ENCODE measurements at places on chromosomes 11 and 22.
A peak's percentile ranks its signal among the peaks of the same experiment; 100 is the strongest.

GRCh38 chr11:30914143-30914762, 328.1 kb upstream of the MPPED2 start:
- DNase-seq = peak; percentile 25

DNA sequence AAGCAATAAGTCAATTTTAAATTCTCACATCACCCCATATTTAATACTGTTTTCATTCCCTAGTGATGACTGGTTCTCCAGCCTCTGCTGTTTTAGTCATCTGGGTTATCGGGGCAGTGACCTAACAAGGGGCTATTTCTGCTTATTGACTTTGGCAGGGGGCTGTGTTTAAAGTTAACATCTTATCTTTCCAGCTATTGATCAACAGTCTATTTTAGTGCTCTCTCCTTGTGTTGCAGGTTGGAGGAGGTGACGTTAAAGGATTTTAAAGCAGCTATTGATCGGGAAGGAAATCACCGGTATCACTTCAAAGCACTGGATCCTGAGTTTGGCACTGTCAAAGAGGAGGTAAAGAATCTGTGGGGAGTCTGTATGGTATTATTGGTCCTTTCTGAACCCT, 7.7 kb upstream of the DLAT start:
- no peak for DNase-seq

DNA sequence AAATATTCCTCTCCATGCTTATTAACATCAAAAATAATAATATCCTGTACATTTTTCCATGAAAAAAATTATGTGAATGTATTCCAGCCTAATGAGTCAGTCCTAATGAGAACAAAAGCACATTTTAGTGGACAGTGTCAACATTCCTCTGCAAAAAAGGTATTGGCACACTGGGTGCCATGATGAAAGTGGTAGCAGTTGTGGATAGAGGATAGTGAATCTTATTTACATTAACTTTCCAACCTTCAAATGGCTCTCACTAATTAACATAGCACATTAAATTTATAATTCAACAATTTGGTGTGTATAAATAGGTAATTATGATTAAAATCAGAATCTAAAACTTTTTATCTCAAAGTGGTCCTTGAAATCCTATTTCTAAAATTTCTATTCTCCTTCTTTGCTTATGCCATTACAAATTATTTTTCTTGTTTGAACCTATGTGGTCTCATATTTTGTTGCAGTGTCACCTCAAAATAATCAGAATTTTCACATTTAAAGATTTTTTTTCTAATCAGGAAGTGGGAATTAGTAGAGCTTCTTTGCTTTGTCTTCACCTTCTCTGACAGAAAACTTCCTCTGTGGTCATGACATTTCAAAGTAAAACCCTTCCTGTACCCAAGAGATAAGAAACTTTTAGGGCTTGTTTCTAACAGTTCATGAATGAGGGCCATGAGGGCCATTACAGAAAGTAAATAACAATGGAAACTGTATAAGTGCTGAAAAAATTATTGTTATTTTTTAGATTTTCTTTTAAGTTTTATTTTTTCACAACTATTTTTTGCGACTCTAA, 18.7 kb downstream of the SOX6 start:
- no peak for DNase-seq

- DNase-seq = no peak
Observed at GRCh38 chr11:119619665-119620064, 109.3 kb downstream of the NECTIN1 start.

- no peak for DNase-seq
Observed at GRCh38 chr22:30665786-30666185, 1.9 kb downstream of the DUSP18 start.

DNA sequence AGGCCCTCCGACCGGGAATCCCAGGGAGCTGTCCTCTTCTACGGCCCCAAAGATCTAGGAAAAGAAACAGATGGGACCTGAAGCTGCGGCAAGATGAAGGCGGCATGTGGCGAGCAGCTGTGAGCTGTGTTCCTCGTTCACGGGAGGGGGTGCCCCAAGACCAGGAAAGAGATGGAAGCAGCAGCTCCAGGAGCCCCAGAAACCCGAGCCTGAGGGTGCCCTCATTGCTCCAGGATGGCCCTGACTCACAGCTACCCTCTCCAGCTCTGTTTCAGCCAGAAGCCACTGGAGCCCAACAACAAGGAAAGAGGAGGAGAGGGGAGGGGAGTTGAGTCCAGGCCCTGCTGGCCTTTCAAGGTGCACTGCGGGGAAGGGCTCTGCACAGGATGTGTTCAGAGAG, 23.7 kb upstream of the NAP1L4 start:
- no peak for DNase-seq

DNA sequence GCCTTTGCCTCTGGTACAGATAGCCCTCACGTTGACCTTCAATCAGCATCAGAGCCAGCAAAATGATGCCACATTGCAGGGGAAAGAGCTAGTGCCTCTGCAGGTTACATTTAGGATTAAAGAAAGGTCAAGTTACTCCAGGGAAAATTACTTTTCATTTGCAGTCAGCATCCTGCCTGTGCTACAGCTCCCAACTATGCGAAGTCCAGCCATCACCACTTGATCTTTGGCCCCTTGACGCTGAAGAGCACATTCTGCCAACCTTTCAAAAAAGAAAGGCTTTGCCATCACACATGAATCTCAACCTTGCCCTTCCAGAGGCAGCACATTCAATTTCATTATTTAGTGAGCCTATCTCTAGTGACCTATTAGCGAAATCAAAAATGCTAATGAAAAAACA, 11.3 kb downstream of the FJX1 start:
- DNase-seq = no peak

DNA sequence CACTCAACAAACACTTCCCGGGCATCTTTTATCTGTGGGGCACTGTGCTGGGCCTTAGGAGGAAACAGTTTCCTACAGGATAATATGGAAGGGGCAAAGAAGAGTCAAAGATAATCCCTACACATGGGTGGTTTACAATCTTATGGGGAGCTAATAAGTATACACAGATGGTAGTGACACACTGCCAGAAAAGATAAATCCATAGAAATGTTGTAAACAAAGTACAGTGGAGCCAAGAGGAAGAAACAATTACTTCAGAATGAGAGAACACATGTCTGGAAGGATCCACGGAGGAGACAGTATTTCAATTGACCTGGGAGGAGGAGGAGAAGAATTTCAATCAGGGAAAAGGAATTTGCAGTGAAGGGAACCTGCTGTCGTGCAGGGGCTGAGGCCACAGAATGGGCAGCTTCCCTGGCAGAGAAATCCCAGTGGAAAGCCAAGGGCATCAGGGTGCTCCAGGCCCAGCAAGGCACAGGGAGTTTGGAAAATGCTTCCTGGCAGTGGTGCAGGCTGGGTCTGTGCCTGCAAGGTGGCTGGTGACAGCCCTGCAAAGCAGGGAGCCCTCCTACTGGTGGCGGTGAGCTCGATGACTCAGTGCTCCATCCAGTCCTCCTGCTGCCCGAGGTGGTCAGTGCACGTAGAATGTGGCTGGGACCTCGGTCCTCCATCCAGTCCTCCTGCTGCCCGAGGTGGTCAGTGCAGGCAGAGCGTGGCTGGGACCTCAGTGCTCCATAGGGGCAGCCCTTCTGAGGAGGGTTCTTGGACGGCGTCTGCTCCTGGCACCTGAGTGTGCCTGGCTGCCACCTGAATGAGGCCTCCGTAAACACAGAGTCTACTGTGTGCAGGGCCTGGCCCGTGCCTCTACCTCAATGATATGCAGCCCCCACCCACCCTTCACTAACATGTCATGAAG, 444.3 kb upstream of the B3GAT1 start:
- DNase-seq = no peak

GRCh38 chr11:34167961-34168360, 62.5 kb downstream of the NAT10 start:
- no peak for DNase-seq

- DNase-seq = no peak
Observed at GRCh38 chr11:126100716-126101115, 38.0 kb upstream of the CDON start.

DNA sequence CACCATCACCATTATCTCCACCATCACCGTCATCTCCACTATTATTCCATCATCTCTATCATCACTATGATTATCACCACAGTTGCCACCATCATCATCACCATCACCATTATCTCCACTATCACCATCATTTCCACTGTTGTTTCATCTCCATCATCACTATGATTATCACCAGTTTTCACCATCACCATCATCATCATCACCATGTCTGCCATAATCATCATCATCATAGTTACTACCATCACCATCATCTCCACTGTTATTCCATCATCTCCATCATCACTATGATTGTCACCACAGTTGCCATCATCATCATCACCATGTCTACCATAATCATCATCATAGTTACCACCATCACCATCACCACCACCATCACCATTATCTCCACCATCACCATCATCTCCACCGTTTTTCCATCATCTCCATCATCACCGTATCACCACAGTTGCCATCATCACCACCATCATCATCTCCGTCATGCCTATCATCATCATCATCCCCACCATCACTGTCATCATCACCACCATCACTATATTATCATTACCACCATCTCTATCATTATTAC, 264.9 kb downstream of the BRD1 start:
- no peak for DNase-seq

- no peak for DNase-seq
Observed at GRCh38 chr11:95700471-95700817, 89.1 kb downstream of the FAM76B start.

DNA sequence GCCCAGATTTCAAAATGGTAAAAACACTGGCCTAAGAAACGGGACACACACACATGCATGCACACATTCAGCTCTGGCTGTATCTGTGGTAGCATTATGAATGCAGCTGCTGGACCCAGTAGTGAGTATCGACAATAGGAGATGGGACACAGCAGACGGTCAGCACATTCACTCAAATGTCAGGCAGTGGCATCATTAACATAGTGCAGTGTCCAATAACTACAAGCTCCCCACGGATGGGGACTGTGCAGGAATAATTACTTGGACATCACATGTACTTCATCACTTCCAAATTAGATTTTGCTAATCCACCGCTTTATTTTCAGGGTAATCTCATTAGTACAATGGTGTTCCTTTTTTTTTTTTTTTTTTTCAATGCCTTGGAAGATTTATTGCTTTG, 109.5 kb downstream of the FANCF start:
- DNase-seq = no peak

- no peak for DNase-seq
Observed at GRCh38 chr11:46718155-46719019, 626 bp upstream of the F2 start.

DNA sequence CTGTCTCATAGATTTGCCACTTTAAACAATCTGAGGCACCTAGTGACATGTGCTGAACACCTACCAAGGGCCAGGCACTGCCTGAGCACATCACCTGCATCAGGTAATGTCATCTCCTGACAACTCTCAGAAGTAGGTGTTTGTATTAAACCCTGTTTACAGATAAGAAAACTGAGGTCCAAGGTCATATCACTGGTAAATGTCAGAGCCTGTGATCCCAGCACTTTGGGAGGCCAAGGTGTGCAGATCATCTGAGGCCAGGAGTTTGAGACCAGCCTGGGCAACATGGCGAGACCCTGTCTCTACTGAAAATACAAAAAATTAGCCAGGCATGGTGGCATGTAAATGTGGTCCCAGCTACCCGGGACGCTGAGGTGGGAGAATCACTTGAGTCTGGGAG, 39.1 kb upstream of the ACCSL start:
- no peak for DNase-seq

DNA sequence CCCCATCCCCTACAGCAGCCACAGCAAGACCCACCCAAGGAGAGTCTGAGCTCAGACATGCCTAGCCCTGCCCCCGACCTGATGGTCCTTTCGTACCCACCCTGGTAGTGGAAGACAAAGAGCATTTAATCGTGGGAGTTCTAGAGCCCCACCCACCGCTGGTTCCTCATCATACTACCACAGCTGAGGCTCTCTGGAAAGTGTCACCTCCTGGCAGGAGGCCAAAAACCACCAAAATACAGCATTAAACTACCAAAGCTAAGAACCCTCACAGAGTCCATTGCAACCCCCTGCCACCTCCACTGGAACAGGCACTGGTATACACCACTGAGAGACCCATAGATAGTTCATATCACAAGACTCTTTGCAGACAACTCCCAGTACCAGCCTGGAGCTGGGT, 311.1 kb downstream of the TENM4 start:
- DNase-seq = no peak

GRCh38 chr11:102473543-102473942, 21.0 kb upstream of the TMEM123 start:
- no peak for DNase-seq

DNA sequence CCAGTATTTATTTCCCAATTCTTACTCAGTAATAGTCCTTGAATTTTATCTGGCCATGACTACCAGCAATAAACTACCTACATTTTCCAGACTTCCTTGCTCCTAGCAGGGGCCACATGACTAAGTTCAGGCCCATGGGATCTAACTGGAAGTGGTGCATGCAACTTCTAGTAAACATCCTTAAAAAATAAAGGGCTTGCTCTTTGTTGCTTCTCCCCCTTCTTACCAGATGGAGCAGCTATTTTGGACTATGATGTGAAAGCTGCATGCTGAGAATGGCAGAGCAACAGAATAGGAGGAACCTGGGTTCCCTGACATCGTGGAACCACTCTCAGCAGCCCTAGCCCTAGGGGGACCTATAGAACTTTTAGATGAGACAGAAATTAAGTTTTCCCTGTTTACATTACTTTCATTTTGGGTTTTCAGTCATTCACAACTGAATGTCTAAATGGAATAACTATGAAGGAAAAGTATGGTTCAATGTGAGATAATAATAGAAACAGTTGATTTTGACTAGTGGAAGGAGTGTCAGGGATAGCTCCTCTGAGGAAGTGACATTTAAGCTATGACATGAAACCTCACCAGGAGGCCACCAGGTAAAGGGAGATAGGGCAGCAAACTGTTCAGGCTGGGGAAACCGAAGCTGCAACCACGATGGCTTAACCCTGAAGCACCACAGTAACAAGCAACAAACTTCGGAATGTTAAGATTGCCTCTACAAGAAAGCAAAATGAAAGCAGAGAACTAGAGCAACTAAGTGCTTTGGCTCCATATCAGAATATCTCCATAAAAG, 48.9 kb downstream of the PHF21A start:
- DNase-seq = no peak

- no peak for DNase-seq
Observed at GRCh38 chr11:121352251-121352891, 59.8 kb downstream of the SC5D start.

- no peak for DNase-seq
Observed at GRCh38 chr11:125956391-125957134, 10.7 kb downstream of the VSIG10L2 start.

- no peak for DNase-seq
Observed at GRCh38 chr11:2530131-2530854, 85.5 kb downstream of the KCNQ1 start.

DNA sequence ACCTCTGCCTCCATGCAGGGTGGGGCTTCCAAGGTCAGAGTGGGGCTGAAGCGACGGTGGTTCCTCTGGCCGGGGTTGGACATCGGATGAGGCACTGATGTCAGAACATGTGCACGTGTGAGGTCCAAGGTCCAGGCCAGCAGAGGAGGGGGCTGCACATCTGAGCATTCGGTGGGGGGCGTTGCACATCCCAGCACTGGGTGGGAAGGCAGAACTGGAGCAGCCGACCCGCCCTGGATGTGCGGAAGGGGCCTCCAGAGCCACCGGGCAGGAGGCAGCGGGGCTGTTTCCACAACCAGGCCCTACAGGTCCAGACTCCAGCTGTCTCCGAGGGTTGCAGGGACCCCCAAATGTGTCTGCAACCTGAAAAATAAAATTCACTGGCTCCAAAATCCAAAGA, 271.0 kb downstream of the CTTN start:
- DNase-seq = no peak

GRCh38 chr11:35276396-35277145, 137.6 kb downstream of the CD44 start:
- DNase-seq = peak; percentile 95
